ENCODE measurements at places on chromosomes 1 and 21. TPM values are rescaled to one million over a fixed set of nuclear protein-coding genes. Genes with fewer than 3 reads are reported as not detected.

The SLC9C2 gene
- total RNA-seq = not detected

GRCh38 chr1:7292036-7292681 is 478.9 kb upstream of the VAMP3 start:
- DNase-seq = no peak

- peak; percentile 50 for DNase-seq
Observed at GRCh38 chr1:110292031-110292741, 47.0 kb upstream of the RBM15 start.

GRCh38 chr1:112546076-112546475 is 37.3 kb downstream of the WNT2B start:
- DNase-seq = no peak

The TNFRSF25 gene
- total RNA-seq = 1.3 TPM

DNA sequence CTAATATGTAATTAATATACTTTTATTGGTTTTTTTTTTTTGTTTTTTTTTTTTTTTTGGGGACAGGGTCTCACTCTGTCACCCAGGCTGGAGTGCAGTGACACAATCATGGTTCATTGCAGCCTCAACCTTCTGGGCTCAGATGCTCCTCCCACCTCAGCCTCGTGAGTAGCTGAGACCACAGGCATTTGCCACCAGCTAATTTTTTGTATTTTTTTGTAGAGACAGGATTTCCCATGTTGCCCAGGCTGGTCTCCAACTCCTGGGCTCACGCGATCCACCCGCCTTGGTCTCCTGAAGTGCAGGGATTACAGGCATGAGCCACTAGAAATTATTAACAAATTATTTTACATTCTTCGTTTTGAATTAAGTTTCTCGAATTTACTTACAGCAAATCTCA is 16.8 kb upstream of the POGZ start:
- no peak for DNase-seq

The C8B gene
- total RNA-seq = not detected

The CD101 gene
- not detected for total RNA-seq

- DNase-seq = no peak
Observed at GRCh38 chr1:198238121-198238520, 81.3 kb downstream of the NEK7 start.

The RIMS3 gene
- 0.28 TPM for total RNA-seq

The RAB25 gene
- not detected for total RNA-seq

The KDF1 gene
- not detected for total RNA-seq

- DNase-seq = peak; percentile 58
Observed at GRCh38 chr1:114756949-114757454, 782 bp downstream of the CSDE1 start.

The SLC27A3 gene
- 3.2 TPM for total RNA-seq

DNA sequence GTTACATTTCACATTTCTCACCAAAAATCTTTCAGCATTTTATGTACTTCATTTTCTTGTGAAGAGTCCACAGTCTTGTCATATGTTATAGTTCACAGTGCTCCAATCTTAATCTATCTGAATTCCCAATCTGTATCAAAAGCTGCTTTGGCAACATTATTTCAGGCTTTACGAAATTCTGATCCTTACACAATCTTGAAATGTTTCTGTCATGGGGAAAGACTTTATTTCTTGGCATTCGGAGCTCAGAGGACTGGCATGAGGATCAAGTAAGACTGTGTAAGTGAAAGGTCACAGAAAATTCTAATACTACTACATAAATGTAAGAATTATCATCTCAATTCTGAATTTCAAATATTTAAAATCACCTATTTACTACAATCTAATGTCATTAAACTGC is 2.0 kb downstream of the USP33 start:
- peak; percentile 52 for DNase-seq

The BATF3 gene
- 1.6 TPM for total RNA-seq

GRCh38 chr1:23167353-23168078 is 1.1 kb downstream of the LUZP1 start:
- peak; percentile 64 for DNase-seq
